H7 (cell line): ENCODE measurements at places on chromosomes 11 and 22.

DNA sequence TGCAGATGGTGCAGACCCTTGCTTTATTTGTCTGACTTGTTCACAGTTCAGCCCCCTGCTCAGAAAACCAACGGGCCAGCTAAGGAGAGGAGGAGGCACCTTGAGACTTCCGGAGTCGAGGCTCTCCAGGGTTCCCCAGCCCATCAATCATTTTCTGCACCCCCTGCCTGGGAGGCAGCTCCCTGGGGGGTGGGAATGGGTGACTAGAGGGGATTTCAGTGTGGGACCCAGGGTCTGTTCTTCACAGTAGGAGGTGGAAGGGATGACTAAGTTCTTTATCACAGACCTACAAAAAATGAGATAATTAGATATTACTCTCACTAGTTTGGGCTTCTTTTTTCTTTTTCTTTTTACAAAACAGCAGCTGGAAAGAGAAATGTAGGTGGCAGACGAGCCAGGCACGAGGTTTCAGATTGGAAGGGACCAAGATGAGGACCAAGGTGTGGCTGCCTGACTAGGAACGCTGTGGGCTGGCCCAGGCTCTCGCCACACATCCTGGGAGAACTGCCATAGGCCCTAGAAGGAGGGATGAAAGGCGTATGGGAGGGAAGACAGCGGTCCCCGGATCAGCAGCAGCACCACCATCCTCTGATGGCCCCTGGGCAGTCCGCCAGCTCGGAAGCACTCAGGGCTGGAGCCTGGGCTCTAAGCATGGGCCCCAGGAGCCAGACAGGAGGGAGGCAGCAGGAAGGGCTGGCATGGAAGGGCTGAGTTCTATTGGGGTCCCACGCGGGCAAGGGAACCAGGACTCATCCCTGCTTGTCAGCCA, 14.2 kb downstream of the TXN2 start:
- DNase-seq = no peak

DNA sequence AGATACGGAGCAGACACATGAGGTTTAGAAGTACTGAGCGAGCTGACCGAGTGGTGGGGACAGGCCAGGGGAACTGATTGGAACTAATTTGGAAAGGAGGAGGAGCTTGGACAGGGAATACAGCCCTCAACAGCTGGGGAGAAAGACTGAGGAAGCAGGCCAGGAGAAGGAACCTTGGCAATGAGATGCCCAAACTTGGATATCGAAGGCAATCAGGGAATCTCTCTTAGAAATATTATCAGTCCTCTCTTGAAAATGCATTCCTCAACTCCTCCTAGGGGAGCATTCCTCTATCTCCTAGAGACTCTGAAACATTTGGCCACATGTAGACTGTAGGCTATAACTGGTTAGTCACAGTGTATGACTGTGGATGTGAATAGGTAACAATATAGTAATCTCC, 284.6 kb downstream of the GUCY1A2 start:
- no peak for DNase-seq

- no peak for DNase-seq
Observed at GRCh38 chr11:19437760-19438159, 197.0 kb upstream of the E2F8 start.

DNA sequence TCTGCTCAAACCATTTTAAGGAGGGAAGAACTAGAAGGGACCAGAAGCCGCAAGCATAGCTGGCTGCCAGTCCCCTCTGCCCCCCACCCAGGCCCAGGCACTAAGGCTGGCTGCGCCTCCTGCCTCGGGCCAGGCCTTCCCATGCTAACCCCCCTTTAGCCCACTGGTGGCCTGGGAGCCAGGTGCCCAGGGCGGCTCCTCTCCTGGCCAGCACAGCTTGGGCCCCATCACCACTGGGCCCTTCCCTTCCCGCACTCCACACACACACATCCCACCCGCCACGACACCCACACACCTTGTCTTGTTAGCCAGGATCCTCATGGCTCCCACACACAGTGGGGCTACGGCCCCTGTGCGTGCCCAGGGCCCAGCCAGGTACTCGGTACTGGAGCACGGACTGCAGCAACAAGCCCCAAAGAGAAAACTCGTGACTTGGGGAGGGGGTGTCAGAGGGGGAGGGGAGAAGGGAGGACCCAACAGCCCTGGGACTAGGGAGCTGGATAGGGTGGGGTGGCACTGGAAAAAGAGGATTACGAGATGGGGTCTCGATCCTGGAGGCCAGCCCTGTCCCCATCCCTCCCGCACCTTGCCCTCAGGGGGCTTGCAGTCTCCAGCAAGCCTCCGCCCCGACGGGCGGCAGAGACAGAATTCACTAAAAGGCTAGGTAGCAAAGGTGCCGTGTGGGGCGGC, 16.0 kb downstream of the BCL9L start:
- DNase-seq = peak; percentile 70

GRCh38 chr22:26985931-26986782, 328.8 kb downstream of the MIAT start:
- DNase-seq = peak; percentile 46

GRCh38 chr22:44063462-44064371, 39.6 kb downstream of the PARVB start:
- peak; percentile 20 for DNase-seq

GRCh38 chr22:40519284-40519947, 117.1 kb downstream of the MRTFA start:
- DNase-seq = no peak

DNA sequence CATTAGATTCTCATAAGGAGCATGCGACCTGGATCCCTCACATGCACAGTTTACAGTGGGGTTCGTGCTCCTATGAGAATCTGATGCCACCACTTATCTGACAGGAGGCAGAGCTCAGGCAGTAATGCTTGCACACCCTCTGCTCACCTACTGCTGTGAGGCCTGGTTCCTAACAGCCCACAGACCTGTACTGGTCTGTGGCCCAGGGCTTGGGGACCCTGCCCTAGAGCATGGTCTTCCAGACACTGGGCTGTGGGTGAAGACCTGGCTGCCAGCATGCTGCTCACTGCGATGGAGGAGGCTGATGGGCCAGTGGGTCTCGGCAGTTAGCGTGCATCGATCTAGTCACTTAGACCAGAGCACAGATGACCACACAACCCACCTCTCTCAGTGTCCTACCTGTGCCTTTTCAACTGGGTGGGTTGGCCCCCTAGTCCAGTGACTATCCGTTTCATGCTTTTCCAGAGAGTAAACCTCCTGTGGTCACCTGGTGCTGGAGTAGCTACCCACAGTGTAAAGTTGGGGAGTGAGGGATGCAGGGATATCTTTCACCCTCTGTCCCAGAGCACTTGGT, 21.1 kb downstream of the MED15 start:
- DNase-seq = no peak

DNA sequence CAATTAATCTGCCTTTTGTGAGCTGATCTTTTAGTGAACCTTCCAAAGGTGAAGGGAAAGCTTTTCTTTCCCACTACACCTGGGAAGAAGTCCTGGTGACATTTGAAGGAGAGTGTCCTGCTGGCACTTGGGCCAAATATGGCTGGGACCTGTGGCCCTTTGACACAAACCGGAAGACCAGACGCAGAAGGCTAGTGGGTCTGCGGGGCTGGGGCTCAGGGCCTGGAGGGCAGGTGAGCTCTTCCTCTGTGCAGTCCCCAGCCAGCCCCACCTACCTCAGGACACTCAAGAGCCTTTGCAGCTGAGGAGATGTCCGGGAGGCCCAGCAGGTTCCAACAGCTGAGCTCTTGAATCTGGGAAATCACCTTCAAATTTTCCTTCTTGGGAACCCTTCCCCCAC, 138.0 kb upstream of the THY1 start:
- no peak for DNase-seq

GRCh38 chr11:64447831-64448598, 89.1 kb downstream of the RPS6KA4 start:
- peak; percentile 59 for DNase-seq
